ENCODE measurements at places on chromosomes 2 and 18. TPM values are rescaled to one million over a fixed set of nuclear protein-coding genes. Genes with fewer than 3 reads are reported as not detected.
A peak's percentile ranks its signal among the peaks of the same experiment; 100 is the strongest.

The SNED1 gene
- total RNA-seq = 3.6 TPM

The CAPN14 gene
- 0.96 TPM for total RNA-seq

The SULT6B1 gene
- total RNA-seq = not detected

The CACNB4 gene
- total RNA-seq = 40.2 TPM

The ITPRIPL1 gene
- total RNA-seq = 5.5 TPM

The NT5DC4 gene
- total RNA-seq = 1.2 TPM

The EFR3B gene
- total RNA-seq = 4.3 TPM

The CYP27C1 gene
- total RNA-seq = 0.72 TPM

The SP5 gene
- 3.9 TPM for total RNA-seq

The SATB2 gene
- total RNA-seq = 3.1 TPM

The UGT1A10 gene
- 0.48 TPM for total RNA-seq

GRCh38 chr18:13051159-13051558, 60.0 kb downstream of the CEP192 start:
- DNase-seq = no peak

DNA sequence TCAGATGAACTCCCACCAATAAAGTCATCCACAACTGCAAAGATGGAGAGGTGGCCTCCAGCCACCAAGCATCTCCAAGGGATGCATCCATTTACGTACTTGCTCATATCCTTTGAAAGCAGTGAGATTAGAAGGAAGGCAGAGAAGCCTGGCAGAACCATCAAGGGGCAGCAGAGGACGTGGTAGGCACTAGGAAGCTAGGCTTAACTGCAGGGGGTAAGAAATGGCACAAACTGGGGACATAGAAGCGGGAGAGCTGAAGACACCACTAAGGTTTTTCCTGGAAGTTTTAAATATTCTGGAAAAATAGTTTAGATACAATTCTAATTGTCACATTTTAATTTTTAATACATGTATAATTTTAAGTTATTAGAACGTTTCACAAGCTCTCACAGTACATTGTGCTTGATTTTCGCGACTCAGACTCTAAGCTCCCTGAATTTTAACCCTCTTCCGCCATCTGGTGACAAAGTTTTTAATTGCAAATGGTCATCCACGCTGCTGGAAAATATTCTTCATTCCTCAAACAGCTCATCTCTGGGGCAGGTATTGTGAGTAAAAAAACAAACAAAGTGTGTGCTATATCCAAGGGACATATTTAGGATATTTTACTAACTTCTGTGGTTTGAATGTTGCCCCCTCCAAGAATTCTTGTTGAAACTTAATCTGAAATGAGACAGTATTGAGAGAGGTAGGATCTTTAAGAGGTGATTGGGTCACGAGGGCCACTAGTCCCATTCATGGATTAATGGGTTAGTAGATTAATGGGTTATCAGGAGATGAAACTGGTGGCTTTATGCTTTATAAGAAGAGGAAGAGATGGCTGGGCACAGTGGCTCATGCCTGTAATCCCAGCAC, 1.6 kb upstream of the PSTPIP2 start:
- peak; percentile 84 for DNase-seq

DNA sequence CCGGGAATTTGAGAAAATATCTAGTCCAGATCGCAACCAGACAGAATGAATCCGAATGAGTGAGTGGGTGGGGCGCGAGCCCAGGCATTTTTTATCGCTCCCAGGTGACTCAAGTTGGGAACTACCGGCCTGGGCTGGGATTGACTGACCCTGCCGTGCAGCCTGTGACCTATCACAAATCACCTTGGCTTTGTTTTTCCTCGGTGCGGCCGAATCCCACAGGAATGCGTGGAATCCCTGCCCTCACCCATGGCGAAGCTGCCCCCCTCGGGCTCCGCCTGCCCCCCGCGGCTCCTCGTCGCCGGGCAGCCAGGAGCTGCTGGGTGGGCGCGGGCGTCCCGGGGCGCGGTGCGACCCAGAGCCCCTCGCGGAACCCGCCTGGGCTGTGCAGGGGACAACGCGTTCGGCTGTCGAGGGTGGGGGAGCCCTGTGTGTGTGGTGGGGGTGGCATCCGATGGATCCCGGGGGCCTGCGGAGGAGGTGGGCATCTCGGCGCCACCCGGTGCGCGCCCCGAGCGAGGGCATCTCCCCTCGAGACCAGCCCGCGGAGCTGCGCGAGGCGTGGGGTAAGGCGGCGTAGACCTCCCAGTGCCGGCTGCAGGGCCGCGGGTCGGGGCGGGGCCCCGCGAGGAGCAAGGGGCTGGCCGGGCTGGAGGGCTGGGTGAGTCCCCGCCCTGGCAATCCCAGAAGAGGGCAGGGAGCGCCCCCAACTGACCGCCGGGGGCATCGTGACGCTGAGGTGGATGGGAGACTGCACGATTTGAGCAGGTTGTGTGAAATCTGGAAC, 16.5 kb downstream of the B3GNT7 start:
- DNase-seq = peak; percentile 87

GRCh38 chr2:15018814-15019213, 386.3 kb downstream of the LRATD1 start:
- no peak for DNase-seq

DNA sequence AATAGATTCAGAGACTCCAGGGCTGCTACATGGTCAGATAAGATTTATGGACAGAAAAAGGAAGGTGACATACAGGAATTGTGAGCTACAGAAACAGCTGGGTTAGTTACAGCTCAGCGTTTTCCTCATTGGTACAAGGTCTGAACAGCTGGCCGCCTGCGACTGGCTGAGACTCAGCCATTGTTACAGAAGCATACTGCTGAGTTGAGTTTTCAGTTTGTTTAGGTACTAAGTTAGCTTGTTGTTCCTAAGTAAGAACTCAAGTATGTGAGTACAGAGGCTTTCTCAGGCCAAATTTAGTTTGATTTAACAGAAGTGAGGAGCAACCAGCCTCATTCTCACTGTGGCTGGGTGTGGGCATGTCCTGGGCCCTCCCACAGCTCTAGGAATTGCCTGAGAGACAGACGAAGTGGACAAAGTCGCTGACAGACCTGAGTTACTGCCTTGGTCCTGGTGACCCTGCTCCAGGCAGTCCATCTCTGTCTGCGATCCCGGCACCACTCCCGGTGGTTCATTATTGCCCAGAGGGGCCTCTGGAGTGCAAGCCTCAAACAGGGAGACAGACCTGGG, 27.8 kb upstream of the RHOB start:
- peak; percentile 59 for DNase-seq

GRCh38 chr18:48943333-48943732, 7.4 kb downstream of the SMAD7 start:
- DNase-seq = no peak

DNA sequence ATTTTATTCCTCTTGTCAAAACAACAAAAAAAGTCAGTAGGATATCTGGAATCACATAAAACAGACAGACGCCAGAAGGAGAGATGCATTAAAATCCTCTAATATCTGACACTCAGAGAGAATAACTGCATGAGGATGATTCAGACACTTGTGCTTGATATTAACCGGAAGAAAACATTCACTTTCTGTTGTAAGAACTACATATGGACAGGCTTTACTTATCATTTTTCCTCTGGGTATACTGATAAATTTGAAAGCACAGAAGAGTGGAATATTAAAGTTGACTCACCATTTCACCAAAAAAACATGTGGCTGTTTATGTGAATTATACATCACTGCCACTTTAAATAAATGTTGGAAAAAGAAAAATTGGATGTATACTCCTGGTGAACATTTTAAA, 589.1 kb upstream of the CDH2 start:
- peak; percentile 95 for DNase-seq

DNA sequence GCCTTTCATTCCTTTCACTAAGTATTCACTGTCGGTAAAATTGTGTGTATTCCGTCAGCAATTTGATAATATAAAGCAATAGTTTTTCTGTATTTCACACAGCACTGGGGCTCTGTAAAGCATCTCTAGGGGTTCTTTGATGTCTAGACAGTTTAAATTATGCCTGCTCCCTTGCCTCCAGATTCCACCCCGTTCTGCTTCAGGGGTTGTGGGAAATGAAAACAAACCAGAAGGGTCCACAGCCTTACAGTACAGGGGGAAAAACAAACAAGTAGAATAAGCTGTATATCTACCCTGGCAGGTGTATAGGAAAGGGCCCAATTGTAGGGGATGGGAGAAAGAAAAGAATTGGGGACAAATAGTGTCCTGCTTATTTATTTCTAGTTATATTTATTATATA, 63.1 kb downstream of the ASXL3 start:
- DNase-seq = no peak

GRCh38 chr18:2083691-2084090, 487.6 kb downstream of the METTL4 start:
- no peak for DNase-seq

GRCh38 chr2:238320648-238321281, 447 bp downstream of the TRAF3IP1 start:
- no peak for DNase-seq

GRCh38 chr2:176124110-176124946, 1.8 kb downstream of the HOXD9 start:
- DNase-seq = no peak

DNA sequence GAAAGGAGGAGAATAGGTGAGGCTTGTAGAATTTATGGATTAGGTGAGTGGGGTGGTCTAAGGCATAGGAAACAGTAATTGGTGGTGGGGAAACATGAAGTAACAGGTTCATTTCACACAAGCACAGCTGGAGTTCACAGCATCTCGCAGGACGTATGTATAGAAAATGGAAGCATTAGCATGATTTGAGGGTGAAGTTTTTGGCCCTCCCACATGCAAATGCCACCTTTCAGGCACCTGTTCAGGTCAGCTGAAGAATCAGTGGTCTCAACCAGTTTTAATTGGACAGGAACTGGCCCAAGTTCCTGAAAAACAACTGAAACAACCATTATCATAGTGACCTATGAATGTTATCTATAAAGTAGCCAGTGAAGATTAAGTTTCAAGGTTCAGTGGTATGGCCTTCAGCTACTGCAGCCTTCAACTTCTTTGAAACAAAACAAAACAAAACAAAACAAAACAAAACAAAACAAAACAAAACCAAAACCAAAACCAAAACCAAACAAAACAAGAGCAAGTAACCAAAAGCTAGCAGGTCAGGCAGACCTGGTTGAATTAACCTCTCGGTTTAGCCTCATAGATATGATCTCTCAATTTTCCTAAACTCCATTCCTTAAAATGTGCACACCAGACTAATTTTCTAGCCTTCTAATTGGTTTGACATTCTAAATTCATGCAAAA, 102.1 kb upstream of the SPHKAP start:
- DNase-seq = no peak

- DNase-seq = no peak
These were observed 175.7 kb downstream of the METTL4 start for GRCh38 chr18:2395427-2396161.

DNA sequence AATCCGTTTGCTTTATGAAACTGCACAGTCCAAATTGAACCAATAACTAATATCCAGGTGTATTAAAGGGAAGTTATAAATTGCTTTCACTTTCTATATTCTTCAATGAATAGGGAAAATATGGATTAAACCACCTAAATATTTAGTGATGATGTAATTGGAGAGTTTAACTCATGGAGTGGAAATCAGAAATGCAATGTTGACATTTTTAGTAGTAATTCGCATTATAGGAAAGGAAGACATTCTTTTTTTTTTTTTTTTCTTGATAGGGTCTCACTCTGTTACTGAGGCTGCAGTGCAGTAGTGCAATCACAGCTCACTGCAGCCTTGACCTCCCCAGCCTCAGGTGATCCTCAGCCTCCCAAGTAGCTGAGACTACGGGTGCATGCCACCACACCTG, 321.9 kb downstream of the RNF144A start:
- DNase-seq = no peak

DNA sequence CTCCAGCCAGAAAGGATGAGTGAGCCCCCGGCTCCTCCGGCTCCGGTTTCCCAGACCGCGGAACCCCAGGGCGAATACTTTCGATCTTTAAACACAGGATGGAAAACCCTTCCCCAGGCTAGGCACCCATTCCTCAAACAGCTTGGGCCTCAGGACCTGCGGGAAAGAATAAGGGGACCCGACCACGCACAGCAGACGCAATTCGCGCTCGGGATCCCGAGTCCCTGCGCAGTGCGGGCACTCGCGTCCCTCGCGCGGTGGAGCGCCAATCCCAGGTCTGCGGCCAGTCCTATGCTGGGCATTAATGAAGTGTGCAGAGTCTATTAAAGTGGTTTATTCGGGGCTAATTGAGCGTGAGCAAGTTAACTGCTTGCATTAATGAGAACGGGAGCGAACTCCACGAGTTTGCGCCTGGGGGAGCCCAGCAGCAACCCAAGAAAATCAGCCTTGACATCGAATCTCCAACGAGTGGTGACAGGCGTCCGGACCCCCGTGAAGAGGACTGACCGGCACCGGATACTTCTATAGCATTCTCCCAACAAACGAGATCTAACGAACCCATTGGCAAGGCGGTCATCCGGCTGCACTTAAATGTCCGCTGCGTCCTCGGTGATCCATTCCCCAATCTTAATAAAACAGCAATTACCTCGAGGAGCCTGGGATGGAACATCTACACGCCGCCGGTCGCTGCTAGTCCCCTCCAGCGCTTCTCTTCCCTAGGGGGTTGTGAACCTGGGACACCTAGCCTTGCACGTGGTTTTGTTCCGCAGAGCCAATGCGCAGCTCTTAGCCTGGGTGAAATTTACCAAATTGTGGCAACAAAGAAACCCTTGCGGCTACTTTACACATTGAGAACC, 1.6 kb downstream of the OSR1 start:
- no peak for DNase-seq

DNA sequence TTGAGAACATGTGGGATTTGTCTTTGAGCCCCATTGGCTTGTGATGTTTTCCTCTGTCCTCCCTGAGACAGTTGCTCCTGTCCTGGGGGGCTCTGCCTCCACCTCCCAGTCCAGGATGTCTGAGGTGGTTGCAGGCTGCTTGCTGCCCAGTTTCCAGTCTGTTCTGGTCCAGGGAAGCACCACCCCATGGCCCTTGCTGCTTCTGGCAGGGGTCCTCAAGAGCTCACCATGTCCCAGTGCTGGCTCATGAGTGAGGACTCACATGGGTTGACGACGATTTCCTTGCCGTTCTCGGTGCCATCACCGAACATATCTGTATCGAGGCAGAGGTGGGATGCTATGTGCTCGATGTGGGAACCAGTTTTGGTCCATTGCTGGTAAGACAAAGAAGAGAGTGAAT, 103.4 kb upstream of the CAPN13 start:
- no peak for DNase-seq

DNA sequence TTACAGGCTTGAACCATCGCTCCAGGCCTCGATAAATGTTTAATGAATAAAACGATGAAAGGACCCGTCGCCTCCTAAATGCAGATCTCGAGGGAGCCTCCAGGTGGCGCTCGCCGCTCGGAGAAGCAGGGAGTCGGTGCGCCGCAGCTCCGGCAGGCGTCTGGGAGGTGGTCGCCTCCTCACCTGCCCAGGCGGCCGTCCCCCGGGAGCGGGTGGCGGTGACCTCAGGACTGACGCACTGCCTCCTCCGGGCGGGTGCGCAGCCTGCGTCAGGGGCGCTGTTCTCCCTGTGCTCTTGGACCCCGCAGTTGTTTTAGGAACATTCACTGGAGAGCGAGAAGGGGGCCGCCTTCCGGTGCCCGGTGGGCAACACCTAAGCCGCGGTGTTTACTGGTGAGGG, 38.6 kb upstream of the POLE4 start:
- peak; percentile 38 for DNase-seq

GRCh38 chr2:1742681-1743395, 1.5 kb downstream of the PXDN start:
- peak; percentile 87 for DNase-seq

- no peak for DNase-seq
These were observed 56.7 kb upstream of the ACKR3 start for GRCh38 chr2:236512902-236513435.

Data from umbilical cord (tissue), 2 donors.